ENCODE measurements at places on chromosomes 1 and 21.

DNA sequence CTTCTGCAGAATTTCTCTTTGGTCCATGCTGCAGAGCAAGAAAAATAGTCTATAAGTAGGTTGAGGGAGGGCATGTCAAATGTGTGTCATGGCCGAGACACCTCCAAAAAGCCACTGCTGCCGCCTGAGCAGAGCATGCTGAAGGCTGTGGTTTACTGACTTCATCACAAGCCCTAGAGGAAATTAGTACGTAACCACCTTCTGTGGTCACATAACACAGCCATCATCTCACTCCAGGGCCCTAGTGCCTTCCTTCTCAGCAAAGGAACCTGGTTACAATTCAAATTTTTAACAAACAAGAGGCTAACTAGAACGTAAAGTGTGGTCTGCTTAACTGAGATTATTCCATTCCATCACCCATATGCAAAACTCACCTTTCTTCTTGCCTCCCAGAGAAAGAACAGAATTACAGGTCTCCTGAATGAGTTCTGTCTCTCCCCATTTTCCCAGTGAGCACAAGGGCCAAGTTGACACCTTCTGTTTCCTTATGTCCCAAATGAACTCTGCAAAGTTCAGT is at the start of gene PTPN22:
Gene PTPN22 (minus strand): TSS at position 116 of the 517 bp plus-strand sequence.
- peak; percentile 88 for DNase-seq

- DNase-seq = no peak
Observed at GRCh38 chr1:117237726-117238381, 27.1 kb upstream of the VTCN1 start.

- DNase-seq = no peak
Observed at GRCh38 chr1:213983493-213984386, 4.0 kb upstream of the PROX1 start.

DNA sequence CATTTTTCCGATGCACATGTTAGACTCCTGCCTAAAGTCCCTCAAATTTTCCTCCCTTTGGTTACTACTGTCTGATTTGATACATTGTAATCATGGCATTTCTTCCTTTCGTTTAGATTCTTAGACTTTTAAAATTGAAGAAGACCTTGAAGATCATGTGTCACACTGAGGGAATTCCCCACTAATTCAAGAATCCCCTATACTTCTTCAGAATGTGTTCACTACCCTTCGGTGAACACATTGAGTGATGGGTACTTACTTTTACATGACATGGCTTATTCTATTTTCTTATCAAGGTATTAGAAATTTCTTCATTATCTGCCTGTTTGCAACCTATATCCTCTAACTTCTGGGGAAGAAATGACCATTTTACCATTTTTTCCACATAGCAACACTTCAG is 85.9 kb downstream of the LHX8 start:
- DNase-seq = no peak

GRCh38 chr1:52792036-52792435 is 50.5 kb upstream of the ZYG11A start:
- DNase-seq = no peak

- DNase-seq = no peak
Observed at GRCh38 chr1:11802616-11802972, 3.2 kb downstream of the MTHFR start.

- no peak for DNase-seq
Observed at GRCh38 chr1:14939527-14940284, 213.8 kb upstream of the TMEM51 start.

GRCh38 chr1:180981596-180982387 is 40.9 kb downstream of the STX6 start:
- peak; percentile 18 for DNase-seq

DNA sequence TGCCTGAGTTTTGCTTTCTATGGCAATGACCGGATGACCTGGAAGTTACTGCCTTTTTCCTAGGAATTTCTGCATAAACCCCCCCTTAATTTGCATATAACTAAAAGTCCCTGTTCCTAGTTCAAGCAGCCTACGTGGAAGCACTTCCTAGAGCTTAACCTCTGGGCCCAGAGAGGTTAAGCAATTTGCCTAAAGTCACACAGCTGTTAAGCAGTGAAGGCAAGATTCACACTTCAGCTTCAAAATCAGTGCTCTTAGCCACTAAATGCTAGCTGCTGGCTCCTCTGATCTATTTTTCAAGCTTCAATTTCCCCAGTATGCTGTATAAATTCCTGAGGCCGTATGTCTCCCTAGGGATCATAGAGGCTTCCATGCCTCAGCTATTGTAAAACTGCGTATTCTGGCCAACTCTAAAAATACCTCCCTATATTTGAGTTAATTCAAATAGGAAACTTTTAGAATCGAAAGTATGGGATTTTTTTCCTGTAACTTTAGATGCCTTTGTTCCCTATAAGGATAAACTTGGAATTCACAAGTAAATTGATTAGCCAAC is 53.1 kb upstream of the CD5L start:
- DNase-seq = no peak

DNA sequence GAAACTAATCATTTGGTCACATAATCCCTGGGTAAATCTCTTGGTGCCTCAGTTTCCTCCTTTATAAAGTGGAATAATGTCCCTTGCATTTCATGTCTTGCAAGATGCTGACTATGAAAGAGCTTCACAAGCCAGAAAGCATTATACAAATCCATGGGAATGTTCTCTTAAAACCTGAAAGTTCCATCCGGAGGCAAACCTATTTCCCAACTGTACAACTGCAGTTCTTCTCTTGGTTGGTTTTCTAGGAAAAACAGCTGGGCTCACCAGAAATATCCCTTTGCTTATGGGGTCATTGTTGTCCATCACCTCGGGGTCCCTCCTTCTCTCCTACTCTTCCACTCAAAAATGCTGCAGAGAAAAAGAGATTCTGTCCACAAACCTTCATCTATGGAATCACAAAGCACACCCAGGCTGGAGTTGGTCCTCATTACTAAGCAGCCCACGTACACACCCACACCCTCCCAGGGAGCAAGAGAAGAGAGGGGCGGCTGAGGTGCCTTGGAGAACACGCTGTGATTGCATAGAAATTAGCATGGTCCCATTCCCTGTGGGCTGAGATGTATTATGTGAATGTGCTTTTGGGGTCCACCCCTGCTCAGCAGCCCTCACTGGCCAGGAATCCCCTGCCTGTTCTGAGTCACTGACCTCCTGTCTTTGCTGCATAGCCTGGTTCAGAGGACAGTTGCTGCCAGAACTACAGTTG is 5.0 kb upstream of the PLXNA2 start:
- no peak for DNase-seq

DNA sequence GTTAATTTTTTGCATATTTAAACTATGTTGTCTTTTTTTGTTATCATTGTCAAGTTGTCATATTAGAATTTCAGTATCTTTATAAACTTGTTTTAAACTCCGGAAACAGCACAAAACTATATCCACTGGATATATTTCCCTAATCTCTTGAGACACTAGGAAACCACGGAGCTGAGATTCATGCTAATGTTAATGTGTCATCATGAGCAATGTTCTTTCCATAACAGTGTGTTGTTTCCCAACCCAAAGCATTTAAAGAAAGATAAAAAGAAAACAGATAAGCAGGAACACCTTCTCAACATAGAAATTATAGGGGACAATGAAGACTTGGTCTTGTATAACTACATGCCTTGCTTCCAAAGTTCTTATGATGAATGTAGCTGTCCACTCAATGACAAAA is 626.2 kb upstream of the TMPRSS15 start:
- DNase-seq = no peak

DNA sequence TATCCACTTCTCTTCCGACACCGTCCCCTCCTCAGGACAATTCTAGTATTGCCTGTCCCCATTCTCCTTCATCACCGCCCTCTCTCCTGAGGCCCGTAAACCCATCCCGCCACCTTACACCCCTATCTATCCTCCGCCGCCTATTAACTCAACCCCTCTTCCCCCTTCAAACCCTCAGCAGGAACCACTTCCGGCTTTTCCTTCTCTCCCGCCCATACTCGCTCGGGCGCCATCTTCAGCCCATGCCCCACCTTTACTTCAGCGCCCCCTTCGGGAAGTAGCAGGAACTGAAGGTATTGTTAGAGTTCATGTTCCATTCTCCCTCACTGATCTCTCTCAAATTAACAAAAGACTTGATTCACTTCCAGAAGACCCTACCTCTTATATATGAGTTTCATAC is 31.6 kb downstream of the VN1R5 start:
- no peak for DNase-seq

DNA sequence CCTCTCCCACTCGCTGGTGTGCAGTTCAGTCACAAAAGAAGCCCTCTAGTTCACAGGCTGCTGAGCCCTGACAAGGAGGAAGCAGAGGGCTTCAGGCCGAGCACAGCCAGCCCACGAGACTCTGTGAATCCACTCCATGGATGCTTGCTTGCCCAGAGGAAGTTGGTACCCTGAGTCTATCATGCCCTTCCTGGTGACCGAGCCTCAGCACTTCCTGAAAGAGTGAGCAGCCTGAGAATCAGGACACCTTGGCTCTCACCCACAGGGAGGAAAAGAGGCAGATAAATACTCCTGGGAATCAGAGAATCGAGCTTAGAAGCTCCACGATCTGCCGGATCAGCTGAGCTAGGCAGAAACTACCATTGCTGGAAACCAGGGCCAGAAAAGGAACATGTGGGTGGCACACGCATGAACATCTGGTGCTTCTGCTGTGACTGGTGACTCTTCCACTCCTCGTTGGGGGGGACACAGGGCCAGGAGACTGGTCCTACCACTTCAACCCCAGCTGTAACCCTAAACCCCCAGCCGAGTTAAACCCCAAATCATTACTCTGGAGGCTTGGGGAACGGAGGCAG is 376.3 kb upstream of the CAMK1G start:
- DNase-seq = no peak

DNA sequence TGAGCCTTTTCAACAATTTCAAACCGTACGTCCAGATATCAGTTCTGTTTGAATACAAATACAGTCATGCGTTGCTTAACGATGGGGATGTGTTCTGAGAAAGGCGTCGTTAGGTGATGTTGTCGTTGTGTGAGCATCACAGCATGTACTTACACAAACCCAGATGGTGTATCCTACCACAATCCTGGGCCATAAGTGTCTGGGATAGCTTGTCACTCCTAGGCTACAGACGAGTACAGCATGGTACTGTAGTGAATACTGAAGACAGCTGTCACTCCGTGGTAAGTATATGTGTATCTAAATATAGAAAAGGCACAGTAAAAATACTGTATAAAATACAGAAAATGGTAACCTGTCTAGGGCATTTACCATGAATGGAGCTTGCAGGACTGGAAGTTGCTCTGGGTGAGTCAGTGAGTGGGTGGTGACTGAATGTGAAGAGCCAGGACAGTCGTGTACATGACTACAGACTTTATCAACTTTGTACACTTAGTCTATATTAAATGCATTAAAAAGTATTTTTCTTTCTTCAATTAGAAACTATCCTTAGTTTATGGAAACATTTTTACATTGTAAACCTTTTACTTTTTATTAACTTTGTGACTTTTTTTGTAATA is 10.5 kb upstream of the OR2W3 start:
- no peak for DNase-seq

GRCh38 chr1:32709075-32709474 is 6.5 kb upstream of the SYNC start:
- DNase-seq = no peak

GRCh38 chr1:166166329-166166697 is 488 bp downstream of the FAM78B start:
- DNase-seq = no peak
